Stimulated activated CD8-positive, alpha-beta memory T cell treated with anti-CD3 and anti-CD28 coated beads, Interleukin-4, amount 100 ng/mL, for 1 hour (primary cell): ENCODE measurements at places on chromosomes 16 and 17.

- peak; percentile 62 for DNase-seq
Observed at GRCh38 chr16:3074860-3075522, 9.6 kb downstream of the IL32 start.

- no peak for DNase-seq
Observed at GRCh38 chr17:13994050-13994449, 75.3 kb upstream of the COX10 start.

GRCh38 chr17:31089471-31089870 is 5.3 kb upstream of the NF1 start:
- DNase-seq = no peak

- DNase-seq = no peak
Observed at GRCh38 chr16:81004646-81005353, 1.9 kb downstream of the CMC2 start.

DNA sequence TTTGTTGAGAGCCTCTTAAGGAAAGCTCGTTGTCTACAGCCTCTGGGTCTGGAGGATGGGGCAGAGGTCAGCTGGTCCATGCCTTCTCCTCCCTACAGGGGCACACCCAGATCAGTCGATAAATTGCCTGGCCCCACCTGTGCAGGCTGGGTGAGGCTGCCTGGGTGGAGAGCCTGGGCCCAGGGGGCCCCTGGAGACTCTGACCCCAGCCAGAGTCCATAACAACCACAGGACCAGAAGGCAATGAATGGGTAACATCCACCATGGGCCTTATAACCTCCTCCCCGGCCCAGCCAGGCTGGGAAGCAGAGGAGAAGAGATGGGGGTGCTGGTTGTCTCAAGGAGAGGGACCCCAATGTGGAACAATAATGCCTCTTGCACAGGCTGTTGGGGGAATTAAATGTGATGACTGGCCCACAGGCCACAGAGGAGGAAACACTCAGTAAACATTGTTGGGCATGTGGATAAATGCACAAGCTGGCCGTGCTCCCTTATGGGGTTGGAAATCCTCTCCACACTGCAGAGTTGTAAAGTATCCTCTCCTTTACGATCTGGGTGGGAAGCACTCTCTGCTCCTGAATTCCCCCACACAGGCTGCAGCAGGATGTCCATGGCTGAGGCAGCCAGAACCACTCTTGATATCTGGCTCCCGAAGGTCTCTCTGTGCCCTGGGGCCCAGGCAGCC is 56.7 kb upstream of the TOB1 start:
- DNase-seq = no peak

DNA sequence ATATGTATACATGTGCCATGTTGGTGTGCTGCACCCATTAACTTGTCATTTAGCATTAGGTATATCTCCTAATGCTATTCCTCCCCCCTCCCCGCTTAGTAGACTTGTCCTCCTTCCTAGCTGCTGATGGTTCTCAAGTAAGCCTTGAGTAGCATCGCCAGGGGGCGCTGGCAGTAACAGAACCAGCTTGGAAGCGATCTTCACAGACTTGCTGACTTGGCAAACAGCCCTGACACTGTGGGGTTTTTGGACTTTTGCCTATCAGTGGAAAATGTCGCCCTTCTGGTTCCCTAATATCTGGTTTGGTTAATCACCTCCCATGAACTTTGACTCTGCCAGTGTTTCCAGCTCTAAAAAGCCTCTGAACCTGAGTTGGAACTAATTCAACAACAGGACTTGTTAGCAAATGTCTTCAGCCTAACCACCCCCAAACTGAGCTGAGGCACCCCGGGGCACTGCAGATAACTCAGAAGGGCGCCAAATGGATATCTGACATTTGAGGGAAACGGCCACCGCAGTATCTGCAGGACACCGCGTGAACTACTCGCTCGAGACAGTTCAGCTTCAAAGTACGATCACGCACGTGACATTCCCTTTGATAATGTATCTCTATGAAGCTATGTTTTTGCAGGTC is 15.4 kb upstream of the SPATA32 start:
- DNase-seq = peak; percentile 83

DNA sequence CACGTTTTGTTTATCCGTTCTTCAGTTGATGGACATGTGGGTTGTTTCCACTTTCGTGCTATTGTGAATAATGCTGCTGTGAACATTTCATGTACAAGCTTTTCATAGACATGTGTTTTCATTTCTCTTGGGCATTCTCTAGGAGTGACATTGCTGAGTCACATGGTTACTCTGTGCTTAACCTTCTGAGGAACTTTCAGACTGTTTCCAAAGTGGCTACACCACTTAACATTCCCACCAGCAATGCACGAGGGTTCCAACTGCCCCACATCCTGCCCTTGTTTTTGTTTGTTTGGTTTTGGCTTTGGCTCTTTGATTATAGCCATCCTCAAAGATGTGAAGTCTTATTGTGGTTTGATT is 14.2 kb upstream of the PEMT start:
- no peak for DNase-seq

DNA sequence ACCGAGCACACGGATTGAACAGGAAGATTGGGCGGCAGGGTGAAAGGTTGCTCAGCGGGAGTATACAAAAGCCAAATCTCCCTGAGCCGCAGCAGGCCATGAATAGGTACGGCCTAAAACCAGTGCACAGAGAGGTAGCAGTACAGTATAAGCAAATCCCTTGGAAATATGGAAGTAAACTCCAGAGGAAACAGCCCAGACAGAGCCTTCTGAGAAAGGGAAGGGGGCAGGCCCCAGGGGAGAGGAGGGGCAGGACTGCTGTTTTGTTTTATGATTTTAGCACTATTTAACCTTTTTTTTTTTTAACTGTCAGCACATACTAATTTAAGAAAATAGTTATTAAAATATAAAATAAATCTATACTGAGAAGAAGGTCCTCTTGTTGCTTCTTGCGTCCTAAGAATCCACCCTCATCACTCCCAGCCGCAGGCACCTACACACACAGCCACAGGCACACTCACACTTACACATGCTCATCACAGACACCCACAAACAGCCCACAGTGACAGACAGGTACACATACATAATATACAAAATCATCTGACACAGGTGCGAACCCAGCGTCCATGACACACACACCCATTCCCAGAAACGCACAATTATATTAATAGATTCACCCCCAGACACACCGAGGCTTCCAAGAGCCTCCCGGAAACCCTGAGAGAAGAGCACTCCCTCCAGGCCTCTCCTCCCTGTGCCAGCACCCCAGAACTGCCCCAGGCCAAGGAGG is 12.8 kb downstream of the PLXDC1 start:
- DNase-seq = no peak

- no peak for DNase-seq
Observed at GRCh38 chr17:33451221-33451620, 158.1 kb upstream of the ASIC2 start.

GRCh38 chr17:2025622-2026309 is 632 bp upstream of the RTN4RL1 start:
- no peak for DNase-seq

- DNase-seq = no peak
Observed at GRCh38 chr17:50372222-50372757, 694 bp downstream of the MRPL27 start.

DNA sequence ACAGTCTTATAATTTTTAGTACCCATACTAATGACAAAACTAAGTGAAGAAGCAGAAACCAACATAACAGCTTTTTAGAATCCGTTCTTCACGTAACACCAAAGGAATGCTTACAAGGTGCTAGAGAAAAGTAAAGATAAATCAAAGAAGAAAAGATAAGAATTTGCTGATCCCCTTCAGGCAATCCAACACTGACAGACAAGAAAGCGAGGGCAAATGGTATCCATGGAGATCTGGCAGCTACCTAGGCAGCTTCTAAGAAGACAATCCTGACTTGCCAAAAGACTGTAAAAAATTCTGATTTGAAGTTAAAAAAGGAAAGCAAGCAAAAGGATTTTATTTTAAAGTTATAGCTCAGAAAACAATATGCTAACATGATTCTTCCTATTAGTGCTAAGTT is 14.6 kb downstream of the BBS2 start:
- DNase-seq = no peak

DNA sequence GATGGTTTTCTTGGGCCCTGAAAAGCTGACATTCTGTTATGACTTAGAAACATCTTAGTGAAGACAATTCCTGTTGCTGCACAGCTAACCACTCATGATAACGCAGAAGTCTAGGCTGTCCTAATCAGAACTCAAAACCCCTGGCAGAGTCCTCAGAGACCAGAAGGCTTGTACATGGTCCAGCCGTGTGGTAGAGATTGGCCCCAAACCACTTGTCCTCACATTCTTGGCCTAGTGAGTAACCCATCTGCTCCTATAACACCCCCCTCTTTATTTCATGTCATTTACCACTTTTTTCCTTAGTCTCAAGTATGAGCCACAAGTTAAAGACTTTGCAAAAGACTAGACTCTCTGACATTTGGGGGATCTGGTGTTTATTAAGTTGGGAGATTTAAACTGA is 116.5 kb upstream of the ADAMTS18 start:
- no peak for DNase-seq

GRCh38 chr16:2226245-2226793 is 2.9 kb downstream of the E4F1 start:
- no peak for DNase-seq

- no peak for DNase-seq
Observed at GRCh38 chr17:80114758-80115157, 13.4 kb downstream of the GAA start.
